ENCODE measurements at places on chromosomes 1 and 21. TPM values are rescaled to one million over a fixed set of nuclear protein-coding genes. Genes with fewer than 3 reads are reported as not detected.

- DNase-seq: no peak
Observed at GRCh38 chr1:243790404-243790803, 59.6 kb downstream of the AKT3 start.

DNA sequence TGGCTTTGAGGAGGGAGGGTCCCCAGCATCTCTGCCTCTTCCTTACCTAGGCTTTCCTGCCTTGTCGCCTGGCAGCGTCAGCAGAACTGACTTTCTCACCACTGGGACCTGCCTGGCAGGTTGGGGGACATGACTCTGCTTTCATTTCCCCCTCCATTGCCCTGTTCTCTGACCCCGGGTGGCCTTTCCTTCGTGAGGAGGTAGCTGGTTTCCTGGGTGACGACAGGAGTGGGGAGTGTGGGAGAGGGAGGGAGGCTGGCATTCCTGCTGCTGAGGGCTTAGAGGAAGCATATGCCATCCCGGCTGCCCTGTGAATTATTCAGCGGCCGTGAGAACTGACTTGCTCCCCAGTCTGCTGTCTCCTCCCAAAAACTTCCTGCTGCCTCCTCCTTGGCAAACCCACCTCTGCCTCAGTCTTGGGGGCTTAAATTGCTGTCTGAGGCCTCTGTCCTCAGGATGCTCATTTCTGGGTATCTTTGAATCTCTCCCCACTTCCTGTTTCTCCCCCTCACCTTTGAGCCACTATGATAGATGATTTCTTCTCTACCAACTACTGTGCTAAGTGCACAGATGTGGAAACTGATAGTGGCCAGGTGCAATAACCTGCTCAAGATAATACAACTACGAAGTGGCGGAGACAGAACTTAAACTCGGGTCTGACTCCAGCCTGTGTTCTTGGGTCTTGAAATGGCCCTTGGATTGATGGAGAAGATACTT is 182.0 kb upstream of the CSF3R start:
- DNase-seq: no peak

DNA sequence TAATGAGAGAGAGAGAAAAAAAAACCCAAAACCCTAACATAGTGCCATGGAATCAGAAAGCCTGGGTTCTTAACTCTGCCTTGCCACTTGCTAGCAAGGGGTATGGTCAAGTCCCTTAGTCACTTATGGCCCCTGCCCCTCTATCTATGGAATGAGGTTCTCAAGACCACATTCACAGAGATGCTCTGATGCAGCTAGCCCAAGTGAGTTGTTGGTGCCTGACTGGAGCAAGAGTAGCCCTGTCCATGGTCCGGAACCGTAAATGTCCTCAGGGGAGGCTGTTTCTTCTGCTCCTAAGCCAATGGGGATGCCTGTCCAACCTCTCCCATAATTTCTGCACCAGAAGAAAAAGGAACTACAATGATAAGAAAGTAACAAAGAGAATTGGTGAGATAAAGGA is 56.8 kb downstream of the CSMD2 start:
- DNase-seq: no peak

- no peak for DNase-seq
Observed at GRCh38 chr1:31744165-31744888, 19.8 kb downstream of the ADGRB2 start.

DNA sequence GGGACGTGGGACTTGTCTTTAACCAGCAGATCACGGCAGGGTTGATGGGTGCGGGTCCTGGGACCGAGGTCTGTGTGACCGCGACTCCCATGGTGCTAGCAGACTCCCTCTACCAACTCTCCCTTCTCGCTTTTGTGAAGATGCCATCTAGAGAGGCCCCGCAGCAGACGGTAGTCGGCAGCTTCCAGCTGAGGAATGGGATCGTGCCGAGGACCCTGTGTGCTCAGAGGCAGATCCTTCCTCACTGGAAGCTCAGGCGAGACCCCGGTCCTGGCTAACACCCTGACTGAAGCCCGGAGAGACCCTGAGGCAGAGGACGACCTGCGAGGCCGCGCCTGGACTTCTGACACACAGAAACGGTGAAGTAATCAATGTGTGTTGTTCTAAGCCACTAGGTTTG is 12.5 kb upstream of the SPATC1L start:
- no peak for DNase-seq

- no peak for DNase-seq
Observed at GRCh38 chr21:27043377-27043776, 76.5 kb upstream of the ADAMTS5 start.

The CCDC181 gene
- not detected for total RNA-seq

The ESPN gene
- total RNA-seq: not detected

The ACOT11 gene
- 2.5 TPM for total RNA-seq

DNA sequence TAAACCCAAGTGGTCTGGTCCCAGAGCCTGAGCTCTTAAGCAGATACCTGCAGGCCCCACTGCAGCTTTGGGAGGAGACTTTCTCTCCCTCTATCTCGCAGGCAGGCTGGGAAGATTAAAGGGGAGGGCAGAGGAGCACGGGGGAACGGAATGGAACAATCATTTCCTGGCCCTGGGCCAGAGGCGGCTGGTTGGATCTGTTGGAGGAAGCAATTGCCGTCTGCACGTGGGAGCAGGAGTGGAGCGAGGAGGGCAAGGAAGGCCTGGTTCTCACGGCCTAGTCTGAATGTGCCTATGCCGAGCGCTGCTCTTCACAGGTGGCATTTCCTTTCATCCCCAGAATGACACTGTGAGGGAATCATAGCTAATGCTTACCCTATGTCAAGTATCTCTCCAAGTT is 23.7 kb downstream of the NKAIN1 start:
- DNase-seq: no peak

The ZDHHC18 gene
- total RNA-seq: 20.5 TPM
